ENCODE measurements at places on chromosomes 6 and 20.

- no peak for DNase-seq
Measured at GRCh38 chr6:157885876-157886275, 62.8 kb downstream of the SNX9 start.

DNA sequence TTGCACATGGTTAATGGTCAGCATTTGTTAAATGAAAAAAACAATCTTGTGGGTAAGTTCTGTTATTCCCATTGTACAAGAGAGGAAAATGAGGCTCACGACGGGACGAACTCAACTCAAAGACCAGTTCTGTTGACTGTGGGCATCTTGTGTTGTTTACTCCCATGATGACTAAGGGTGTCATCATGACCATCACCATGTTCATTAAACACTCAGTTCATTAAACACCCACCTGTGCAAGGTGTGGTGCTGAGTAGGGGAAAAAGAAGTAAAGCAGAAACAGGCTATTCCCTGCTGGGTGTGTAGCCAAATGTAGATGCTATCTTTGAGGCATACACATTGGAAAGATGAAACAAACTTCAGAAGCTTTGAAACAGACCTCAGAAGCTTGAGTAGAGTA lies 4.5 kb downstream of the CHMP4B start:
- no peak for DNase-seq

- no peak for DNase-seq
Measured at GRCh38 chr20:24998121-24998520, 5.6 kb upstream of the APMAP start.

DNA sequence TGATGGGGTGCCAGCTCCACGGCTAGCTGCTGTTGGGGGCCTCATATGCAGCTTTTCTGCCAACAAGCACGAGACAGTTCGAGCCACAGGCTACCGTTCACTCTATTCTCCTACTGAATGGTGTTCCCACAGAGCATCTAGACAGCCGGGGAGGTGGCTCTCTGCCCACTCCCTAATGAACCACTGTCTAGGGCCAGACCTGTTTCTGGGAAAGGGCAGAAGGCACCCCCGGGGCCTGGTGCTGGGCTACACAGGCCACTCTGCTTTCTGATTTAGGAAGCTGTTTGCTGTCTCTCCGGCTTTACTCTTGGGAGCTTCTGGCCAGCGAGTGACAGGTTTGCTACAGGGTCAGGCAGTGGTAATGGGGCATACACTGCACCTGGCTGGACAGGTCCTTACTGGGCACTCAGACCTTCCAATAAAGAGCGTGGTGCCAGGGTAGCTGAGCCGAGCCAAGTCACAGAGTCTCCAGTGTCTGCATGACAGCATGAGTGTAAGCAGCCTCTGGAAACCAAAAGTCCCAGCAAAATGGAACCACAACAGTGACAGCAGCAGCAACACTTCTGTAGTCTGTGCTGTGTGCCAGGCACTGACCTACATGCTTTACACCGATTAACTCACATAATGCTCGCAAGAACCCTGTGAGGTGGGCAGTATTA lies 8.4 kb downstream of the CCDC167 start:
- DNase-seq, result no peak

DNA sequence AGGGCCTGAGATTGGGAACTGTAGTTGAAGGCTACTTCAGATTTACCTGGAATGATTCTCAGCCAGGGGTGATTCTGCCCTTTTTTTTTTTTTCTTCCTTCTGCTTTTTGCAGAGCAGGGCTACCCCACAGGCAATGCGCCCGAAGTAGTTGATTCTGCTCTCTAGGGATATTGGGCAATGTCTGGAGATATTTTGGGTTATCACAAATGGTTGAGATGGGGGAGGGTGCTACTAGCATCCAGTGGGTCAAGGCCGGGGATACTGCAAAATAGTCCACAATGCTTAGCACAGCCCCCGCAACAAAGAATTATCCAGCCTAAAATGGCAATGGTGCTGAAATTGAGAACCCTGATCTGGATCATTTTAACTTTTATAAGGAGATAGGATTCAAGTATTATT lies 71.2 kb upstream of the ZMYND8 start:
- no peak for DNase-seq

DNA sequence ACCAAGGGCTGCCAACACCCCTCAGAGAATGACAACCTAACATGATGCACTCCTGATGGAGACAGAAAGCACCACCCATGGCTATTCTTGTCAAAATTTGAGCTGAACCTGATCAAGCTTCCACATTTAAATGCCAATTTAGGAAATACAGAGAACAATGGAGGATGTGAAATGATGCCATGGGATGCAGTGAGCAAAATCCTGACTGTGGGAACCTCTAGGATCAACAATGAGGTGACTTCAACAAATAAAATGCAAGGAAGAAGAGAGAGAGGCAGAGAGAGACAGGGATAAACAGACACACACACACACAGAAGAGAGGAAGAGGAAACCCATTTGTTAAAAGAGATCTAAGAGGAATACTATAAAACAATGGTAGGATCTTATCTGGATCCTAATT lies 119.6 kb upstream of the NUP153 start:
- no peak for DNase-seq

- no peak for DNase-seq
Measured at GRCh38 chr6:134768931-134769330, 181.0 kb downstream of the ALDH8A1 start.

GRCh38 chr20:36144336-36144735 lies 10.2 kb upstream of the EPB41L1 start:
- no peak for DNase-seq

Data from stimulated activated CD8-positive, alpha-beta memory T cell treated with anti-CD3 and anti-CD28 coated beads, Interleukin-4, amount 100 ng/mL, for 4 hours (primary cell).